ENCODE measurements at places on chromosomes 7 and 10. TPM values are rescaled to one million over a fixed set of nuclear protein-coding genes. Genes with fewer than 3 reads are reported as not detected.

The FUOM gene
- total RNA-seq, result 6.8 TPM

The CCNJ gene
- total RNA-seq, result 3.9 TPM

The ADAM22 gene
- 1.1 TPM for total RNA-seq

The NCF1 gene
- total RNA-seq, result 5.7 TPM

Data from gastroesophageal sphincter (tissue), 4 donors.